ENCODE measurements at places on chromosomes 2 and 18.
A peak's percentile ranks its signal among the peaks of the same experiment; 100 is the strongest.

DNA sequence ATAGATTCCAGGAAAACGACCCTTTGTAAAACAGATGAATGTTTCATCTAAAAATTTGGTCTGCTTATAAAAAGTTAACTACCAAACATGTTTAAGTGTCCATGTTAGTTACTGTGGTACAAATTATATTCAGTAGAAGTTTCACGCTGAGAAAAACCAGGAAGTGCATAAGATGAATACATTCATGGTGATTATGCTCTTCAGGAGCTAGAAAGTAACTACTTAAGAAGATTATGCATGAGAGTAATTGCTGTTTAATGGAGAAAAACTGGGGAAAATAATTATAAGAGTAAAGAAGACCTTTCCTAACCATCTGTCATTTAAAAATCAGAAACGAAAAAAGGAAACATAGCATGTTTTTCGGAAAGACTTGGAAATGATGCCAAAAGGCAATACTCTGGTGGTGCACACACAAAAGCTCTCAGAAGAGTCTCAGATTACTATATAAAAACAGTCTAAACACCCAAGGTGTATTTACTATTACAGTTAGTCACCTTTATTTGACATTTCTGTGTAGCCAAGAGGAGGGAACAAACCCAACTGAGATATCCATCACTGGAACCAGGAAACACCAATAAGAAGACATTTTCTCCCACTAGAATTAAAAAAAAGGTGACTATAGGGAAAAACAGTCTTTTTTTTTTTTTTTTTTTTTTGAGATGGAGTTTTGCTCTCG is 38.8 kb upstream of the METTL21A start:
- no peak for DNase-seq

GRCh38 chr2:31192851-31193392 is 24.4 kb downstream of the CAPN14 start:
- no peak for DNase-seq

DNA sequence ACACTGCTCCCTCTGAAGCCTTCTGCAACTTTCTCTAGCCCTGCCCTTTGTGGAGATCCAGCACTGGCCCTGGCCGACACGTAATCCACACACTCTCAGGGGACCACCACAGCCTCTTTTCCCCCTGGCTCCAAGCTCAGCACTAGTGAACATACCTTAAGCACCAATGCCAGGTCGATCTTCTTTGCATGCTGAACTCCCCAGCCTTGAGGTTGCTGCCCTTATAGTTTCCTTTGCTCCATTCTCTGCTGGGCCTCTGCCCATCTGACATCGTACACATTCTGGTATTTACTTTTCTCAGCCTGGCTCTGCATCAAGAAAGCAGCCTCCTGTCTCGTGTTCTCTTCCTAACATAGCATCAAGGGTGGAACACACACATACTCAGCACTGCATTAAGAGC is 361.5 kb downstream of the LPIN1 start:
- DNase-seq, result no peak

- DNase-seq, result no peak
Measured at GRCh38 chr18:21489119-21489750, 111.3 kb downstream of the ESCO1 start.

- DNase-seq, result no peak
Measured at GRCh38 chr2:148459377-148459778, 185.2 kb upstream of the EPC2 start.

DNA sequence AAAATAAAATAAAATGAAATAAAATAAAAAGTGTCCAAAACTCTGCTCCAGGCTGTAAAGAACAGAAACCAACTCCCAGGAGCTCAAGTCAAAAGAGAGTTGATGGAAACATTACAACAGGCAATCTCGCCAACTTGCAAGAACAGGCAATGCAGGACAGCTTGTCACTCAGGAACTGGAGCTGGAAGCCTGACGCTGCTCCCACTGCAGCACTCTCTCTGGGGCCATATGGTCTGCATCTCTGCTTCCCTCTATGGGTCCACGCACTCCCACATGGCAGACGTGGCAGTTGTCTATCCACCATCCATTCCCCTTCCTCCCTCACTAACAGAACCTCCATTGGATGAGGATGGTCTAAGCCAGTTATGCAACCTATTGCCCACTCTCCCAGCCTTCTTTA is 23.3 kb upstream of the ARPC2 start:
- DNase-seq, result no peak

DNA sequence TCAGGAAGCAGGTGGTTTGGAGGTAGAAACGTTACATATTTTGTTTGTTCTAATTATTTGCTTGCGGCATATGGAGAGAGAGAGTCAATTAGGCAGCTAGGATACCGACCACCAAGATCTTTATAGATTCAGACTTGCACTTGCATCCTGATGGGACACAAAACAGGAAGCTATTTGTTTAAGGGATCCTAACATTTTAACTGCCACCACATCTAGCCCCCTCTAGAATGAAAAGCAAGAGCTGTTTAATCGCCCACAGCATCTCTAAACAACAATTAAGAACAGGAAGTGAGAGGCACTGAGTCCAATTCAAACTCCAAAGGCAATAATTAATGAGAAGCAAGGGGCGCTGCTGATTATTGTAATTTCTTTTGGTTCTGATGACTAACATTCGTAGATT is 182.0 kb upstream of the LINC00305 start:
- no peak for DNase-seq

DNA sequence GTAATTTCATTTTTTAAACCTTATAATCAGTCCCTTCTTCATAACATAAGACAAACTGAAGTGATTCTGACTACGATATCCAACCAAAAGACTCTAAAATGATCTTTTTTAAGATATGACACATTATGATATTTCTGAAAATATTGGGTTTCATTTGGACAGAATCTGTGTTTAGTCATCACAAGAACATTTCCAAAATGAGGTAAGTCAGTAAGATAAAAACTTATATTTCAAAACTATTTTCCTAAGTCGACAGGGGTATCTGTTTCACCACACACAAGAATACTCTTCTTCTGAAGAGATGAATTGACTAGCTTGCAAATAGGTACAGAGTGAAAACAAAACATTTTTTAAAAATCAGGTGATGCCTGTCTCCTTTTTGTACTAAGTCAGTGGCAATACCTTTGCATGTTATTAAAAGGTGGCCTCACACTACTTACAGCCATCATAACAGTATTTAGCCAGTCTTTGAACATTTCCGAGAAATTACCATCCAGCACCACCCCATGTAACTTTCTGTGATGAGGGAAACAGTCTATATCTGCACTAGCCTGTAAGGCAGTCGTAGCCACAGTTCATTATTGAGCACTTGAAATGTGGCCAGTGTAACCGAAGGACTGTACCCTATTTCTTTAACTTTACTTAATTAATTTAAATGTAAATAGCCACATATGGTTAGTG is 13.5 kb downstream of the STK39 start:
- DNase-seq, result no peak

GRCh38 chr2:69624611-69625010 is 18.9 kb downstream of the AAK1 start:
- DNase-seq, result no peak

- no peak for DNase-seq
Measured at GRCh38 chr18:58661423-58661822, 9.8 kb upstream of the MALT1 start.

DNA sequence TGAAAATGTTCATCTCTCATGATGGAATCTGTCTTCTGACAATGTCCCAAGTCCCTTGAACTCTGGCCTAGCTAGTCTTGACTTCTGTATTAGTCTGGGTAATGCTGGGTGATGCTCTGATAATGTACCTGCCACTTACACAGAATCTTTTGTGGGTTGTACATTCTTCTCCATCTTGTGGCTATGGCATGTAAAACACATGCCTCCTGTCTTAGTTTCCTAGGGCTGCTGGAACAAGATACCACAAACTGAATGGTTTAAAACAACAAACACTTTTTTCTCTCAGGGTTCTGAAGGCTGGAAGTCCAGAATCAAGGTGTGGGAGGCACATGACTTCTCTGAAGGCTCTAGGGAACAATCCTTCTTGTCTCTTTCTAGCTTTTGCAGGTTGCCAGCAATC is 57.1 kb downstream of the RAPGEF4 start:
- no peak for DNase-seq

DNA sequence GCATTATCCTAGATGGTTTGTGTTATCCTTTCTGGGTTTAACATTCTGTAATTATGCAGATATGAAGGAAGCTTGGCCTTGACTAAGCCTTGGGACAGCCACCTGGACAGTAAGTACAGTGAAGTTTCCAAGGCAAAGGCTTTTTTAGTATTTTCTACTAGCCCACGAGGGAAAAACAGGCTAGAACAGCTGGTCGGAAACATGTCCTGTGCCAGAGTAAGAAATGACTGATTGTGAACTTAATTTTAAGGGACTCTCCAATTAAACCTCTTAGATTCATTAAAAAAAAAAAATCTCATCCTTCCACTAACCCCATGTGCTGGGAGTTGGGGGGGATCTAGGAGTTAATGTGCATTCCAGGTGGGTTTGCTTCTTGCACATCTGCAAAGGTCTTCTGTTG is 720.8 kb downstream of the SLC4A3 start:
- DNase-seq, result no peak

DNA sequence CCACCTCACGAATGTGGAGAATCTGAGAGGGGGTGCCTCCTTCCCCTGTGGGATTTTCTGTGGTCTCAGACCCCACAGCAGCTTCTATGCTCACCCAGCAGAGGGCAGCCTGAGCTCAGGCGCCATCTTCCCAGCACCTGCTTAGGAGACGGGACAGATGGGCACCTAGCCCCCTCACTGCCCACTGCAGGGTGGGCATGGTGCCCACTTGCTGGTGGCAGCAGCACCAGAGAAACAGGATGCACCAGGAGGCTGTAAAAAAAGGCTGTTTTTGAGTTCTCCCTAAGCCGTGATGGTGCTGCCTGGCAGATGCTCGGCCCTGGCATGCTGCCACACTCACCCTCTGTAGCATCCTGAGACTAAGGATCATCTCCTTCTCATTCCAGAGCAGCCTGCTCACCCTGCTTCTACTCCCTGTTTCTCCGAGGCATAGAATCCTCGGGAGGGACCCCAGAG is 19.1 kb upstream of the SLC20A1 start:
- peak; percentile 88 for DNase-seq

DNA sequence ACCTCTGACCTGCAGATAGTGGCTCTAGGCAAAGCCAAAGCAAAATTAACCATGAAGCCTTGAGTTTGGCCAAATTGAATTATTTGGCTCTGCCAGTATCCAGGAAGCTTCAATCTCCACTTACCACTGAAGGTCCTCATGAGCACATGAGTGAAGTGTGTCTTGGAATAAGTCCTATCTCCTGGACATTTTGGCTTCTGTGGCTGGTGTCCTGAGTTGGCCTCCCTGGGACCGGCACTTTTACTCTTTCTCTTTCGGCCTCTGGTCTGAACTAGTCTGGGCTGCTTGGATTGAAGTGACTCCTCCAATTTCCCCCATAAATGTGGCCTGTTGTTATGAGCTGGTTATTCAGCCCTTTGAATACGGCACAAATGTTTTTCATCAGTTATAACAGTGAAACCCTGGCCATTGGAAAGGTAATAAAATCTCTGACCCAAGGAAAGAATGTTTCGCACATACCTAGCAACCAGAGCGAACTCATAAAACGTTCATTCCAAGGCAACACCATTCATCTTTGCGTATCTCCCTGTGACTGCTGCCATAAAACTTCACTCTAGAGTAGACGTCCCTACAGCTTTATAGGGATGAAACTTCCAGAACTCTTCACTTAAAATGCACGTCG is 216.4 kb downstream of the LPIN1 start:
- no peak for DNase-seq

DNA sequence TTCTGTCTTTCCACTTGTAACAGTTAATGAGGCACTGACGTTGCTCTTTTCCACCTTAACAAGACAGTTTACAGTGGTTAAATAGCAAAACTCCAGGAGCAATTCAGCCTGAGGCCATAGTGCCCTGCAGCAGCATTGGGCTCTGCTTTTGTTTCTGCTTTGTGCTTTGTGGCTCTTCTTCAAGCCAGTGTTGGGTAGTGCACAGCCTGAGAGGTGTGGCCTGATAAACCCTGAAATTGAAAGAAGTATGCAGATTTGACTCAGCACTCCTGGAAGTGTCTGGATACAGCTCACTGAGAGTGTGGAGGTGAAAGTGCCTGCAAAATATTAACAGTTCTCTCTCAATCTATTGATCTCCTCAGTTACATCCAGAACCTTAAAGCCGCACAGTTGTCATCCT is 63.0 kb downstream of the STK25 start:
- DNase-seq, result no peak

- DNase-seq, result no peak
Measured at GRCh38 chr2:31287654-31288053, 53.7 kb downstream of the EHD3 start.

DNA sequence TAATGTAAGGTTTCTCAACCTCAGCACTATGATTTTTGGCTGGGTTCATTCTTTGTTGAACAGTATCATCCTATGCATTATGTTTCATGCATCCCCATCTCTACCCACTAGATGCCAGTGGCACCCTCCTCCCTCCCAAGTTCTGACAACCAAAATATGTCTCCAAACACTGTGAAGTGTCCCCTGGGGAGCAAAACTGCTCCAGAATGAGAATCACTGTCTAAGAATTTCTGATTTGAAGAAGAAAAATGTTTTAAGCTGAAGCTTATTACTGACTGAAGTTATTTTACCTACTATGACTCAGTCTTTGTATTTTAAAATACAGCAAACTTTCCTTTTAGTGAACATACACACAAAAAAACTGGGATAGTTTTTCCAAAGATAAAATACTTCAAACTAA is 3.4 kb downstream of the THADA start:
- no peak for DNase-seq

GRCh38 chr2:26503231-26503880 is 25.4 kb upstream of the OTOF start:
- peak; percentile 91 for DNase-seq

GRCh38 chr18:23307567-23308295 is 145.4 kb upstream of the RIOK3 start:
- DNase-seq, result no peak

- no peak for DNase-seq
Measured at GRCh38 chr2:226427538-226428307, 371.9 kb downstream of the IRS1 start.

DNA sequence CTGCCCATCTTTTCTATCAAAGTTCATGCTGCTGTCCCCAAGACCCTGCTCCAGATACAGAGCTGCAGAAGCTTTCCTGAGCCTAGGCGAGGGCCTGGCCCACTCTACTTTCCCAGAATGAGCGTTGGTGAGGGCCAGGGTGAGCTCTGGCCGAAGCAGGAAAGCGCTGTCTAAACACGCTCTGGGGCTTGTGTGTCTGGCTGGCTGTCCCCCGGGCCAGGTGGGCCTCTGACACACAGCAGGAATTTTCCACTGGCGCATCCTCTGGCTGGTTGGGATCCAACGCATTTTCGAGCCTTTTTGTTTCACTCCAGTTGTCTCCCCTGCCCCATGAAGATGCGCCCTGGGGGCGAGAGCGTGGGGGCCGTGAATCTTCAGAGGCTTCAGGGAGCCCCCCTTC is 17.8 kb upstream of the KCNK3 start:
- no peak for DNase-seq

- no peak for DNase-seq
Measured at GRCh38 chr2:137672989-137673552, 291.2 kb upstream of the HNMT start.

- no peak for DNase-seq
Measured at GRCh38 chr2:111712940-111713515, 171.0 kb downstream of the ANAPC1 start.

DNA sequence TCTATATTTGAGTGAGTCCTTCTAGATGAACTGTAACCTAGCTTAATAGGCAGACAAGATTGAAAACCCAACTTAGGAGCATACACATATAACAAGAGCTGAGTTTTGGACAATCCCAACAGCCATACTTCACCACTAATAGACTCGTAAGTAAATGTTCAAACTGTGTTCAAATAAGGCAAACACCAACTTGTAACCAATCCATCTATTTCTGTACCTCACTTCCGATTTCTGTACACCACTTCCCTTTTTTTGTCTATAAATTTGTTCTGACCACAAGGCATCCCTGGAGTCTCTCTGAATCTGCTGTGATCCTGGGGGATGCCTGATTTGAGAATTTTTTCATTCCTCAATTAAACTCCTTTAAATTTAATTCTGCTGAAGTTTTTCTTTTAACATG is 1149.1 kb upstream of the NRXN1 start:
- no peak for DNase-seq

Measured in aorta (tissue), 5 donors.